Activated B cell treated with CpG ODN at 0.5 μM for 24 hours (primary cell): ENCODE measurements at places on chromosomes 12 and 14. TPM values are rescaled to one million over a fixed set of nuclear protein-coding genes. Genes with fewer than 3 reads are reported as not detected.

CATSPERB gene
- total RNA-seq = 0.27 TPM in 1 of 2 replicates, not detected in the other

ZNF385A gene
- 4.6 and 5.0 TPM in 2 replicates for total RNA-seq

RTN1 gene
- total RNA-seq = not detected in 2 replicates

RNF212B gene
- total RNA-seq = not detected in 2 replicates

GPR137C gene
- total RNA-seq = 0.05 and 0.16 TPM in 2 replicates

BEGAIN gene
- not detected in 2 replicates for total RNA-seq

ERH gene
- 252 and 273 TPM in 2 replicates for total RNA-seq

CHURC1 gene
- total RNA-seq = 69.6 and 83.8 TPM in 2 replicates

BICD1 gene
- total RNA-seq = 55.5 and 67.6 TPM in 2 replicates

MSRB3 gene
- total RNA-seq = not detected in 2 replicates

B3GNT4 gene
- not detected in 2 replicates for total RNA-seq

IL22 gene
- total RNA-seq = not detected in 2 replicates

TMEM253 gene
- total RNA-seq = not detected in 2 replicates

FAR2 gene
- total RNA-seq = not detected in 2 replicates

PTPRO gene
- total RNA-seq = 20.0 and 23.9 TPM in 2 replicates

PTPN21 gene
- 0.10 and 0.31 TPM in 2 replicates for total RNA-seq

LRRC9 gene
- total RNA-seq = not detected in 2 replicates

NPAS3 gene
- not detected in 2 replicates for total RNA-seq

HOXC11 gene
- total RNA-seq = not detected in 2 replicates

COCH gene
- total RNA-seq = 10.2 and 10.4 TPM in 2 replicates

MYF6 gene
- total RNA-seq = not detected in 2 replicates

OVCH1 gene
- total RNA-seq = not detected in 2 replicates

GZMB gene
- total RNA-seq = 2.3 and 2.9 TPM in 2 replicates

CARMIL3 gene
- 3.5 and 3.9 TPM in 2 replicates for total RNA-seq

BHLHE41 gene
- 34.5 and 40.5 TPM in 2 replicates for total RNA-seq
